ENCODE measurements at places on chromosomes 3 and 15.
A peak's percentile ranks its signal among the peaks of the same experiment; 100 is the strongest.

DNA sequence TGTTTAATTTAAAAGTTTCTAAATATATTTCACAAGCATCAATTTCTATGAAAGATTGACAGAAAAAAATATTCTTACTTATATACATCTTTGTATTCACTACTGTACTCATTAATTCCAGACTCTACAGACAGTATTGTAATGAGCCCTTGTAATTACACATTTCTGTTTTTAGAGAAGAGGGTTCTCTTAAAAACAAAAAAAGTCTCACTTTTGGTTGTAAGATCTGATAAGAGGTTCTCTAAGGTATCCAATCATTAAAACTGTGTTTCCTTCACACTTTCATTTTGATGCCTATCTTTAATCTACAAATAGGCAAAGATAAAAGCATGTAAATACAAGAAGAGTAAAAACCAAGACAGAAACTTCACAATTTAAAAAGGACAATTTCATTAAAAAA lies 75.6 kb downstream of the FBXL22 start:
- no peak for DNase-seq

- no peak for DNase-seq
Observed at GRCh38 chr3:195086341-195086740, 184.6 kb downstream of the XXYLT1 start.

DNA sequence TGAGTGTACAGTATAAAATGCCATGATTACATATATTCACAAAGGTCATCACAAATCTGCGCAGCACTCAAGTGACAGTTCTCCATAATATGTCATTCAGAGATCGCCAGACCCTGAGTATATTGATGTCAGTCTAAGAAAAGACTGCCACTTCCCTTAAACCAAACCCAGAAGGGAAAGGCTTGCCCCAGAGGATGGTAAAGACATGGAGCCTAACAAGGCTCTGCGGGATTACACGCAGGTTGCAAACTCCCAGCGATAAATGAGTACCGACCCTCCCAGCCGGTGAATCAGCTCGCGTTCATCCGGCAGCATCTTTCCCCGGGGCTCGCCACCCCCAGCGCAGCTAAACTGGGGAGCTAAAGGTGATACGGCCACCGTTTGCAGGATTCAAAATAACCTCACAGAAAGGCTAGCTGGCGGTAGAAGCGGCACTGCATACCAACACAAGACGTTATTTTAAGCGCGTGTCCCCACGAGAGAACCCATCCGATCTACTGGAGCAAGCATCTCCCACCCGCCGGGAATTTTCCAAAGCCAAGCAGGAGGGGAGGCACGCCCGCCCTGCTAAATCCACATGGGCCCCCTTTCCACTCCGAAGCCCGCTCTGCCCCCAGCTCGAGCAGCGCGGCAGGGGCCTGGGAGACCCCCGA lies 643 bp downstream of the MYO5A start:
- DNase-seq, result peak; percentile 33

- DNase-seq, result no peak
Observed at GRCh38 chr15:62622775-62623174, 419.8 kb upstream of the TPM1 start.

- DNase-seq, result no peak
Observed at GRCh38 chr15:66115568-66116206, 137.9 kb downstream of the MEGF11 start.

DNA sequence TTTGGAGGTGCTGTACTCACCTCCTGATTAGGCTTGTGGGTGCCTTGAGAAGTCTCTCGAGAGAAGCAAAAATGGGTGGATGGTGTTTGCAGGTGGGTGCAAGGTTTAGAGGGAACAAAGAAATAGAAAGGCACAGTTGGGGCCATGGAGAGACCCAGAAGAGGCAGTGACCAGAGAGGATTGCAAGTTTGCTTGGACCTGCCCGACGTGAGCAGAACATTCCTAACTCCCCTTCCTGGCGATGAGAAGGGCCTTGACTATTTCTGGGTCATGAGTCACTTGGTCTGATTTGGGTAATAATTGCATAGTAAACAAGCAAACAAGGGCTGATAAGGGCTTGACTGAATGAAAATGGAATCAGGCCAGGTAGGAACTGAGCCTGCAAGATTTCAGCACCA lies 7.0 kb upstream of the CTSH start:
- no peak for DNase-seq

- DNase-seq, result no peak
Observed at GRCh38 chr3:31559872-31560534, 27.3 kb downstream of the STT3B start.

DNA sequence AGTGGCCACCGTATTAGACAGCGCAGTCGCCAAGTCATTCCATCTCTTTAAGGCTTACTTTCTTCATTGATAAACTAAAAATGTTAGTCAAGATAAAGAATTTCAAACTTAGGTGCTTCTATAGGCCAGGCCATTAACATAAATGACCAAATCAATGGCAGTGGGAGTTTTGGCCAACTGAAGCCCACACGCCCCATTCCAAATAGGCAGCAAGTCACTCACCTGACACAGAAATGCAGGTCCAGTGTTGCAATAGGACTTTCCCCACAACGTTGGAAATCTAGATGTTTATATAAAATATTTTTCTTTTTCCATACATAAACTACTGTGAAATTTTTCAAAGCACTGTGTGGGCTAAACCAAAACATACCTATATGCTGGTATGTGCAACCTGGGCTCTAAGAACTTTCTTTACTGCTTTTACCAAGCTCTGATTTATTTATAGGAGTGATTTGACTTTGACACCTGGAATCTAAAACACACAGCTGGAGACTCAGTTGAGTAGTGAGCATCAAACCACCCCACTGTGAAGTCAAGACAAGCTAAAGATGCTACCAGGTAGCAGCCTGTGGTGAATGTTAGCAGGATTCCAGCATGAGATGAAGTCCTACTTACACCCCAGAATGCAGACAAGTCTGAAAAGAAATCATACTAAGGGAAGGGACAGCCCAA lies 15.1 kb downstream of the GOLIM4 start:
- no peak for DNase-seq

- no peak for DNase-seq
Observed at GRCh38 chr3:119637679-119638477, 22.5 kb downstream of the POPDC2 start.

- no peak for DNase-seq
Observed at GRCh38 chr3:102148598-102149337, 286.0 kb upstream of the ZPLD1 start.

Data from stimulated activated CD4-positive, alpha-beta T cell treated with anti-CD3 and anti-CD28 coated beads, Interleukin-2, amount 100 ng/mL, for 48 hours (primary cell).